ENCODE measurements at places on chromosomes 11 and 22. TPM values are rescaled to one million over a fixed set of nuclear protein-coding genes. Genes with fewer than 3 reads are reported as not detected.

DNA sequence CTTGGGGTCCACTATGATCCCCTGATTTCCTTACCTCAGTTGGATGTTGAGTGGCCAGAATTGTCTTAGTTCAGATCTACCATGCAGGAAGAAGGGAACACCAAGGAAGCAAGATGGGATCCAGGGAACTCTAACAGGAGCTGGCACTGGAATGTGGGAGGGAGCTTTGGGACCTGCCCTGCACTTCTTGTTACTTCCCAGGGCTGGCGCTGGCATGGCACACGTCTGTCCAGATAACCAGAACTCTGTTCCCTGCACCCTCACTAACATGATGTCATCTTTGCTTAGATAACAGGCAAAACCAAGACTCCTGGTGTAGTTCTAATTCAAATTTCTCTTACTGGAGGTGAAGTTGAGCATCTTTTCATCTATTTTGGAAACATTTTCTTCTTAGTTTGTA lies 550.0 kb downstream of the MN1 start:
- H3K4me1 ChIP-seq, result no peaks in the 10 kb centered on the region
- no peak for DNase-seq
- no peaks in the 10 kb centered on the region for H3K27me3 ChIP-seq
- H3K27ac ChIP-seq, result no peak overlapping the region

GRCh38 chr22:23557467-23557866 lies 22.6 kb downstream of the IGLL1 start:
- H3K27me3 ChIP-seq, result no peaks in the 10 kb centered on the region
- H3K36me3 ChIP-seq, result no peaks in the 10 kb centered on the region
- no peaks in the 10 kb centered on the region for H3K4me1 ChIP-seq
- DNase-seq, result no peak
- H3K27ac ChIP-seq, result no peak overlapping the region

- no peaks in the 10 kb centered on the region for H3K27me3 ChIP-seq
- no peak overlapping the region for H3K27ac ChIP-seq
- no peaks in the 10 kb centered on the region for H3K36me3 ChIP-seq
- DNase-seq, result no peak
These were observed 26.6 kb downstream of the RAB30 start for GRCh38 chr11:83044958-83045712.

- peak overlapping the region; percentile 100 for H3K4me3 ChIP-seq
- H3K4me1 ChIP-seq, result peaks cover 4% of the 10 kb centered on the region
- DNase-seq, result no peak
- H3K27me3 ChIP-seq, result no peaks in the 10 kb centered on the region
- H3K36me3 ChIP-seq, result no peaks in the 10 kb centered on the region
These were observed 462 bp downstream of the UBE2L6 start for GRCh38 chr11:57566905-57567514.

GRCh38 chr11:90783111-90783510 lies 560.3 kb upstream of the CHORDC1 start:
- no peak overlapping the region for H3K4me3 ChIP-seq
- no peaks in the 10 kb centered on the region for H3K27me3 ChIP-seq
- H3K4me1 ChIP-seq, result no peaks in the 10 kb centered on the region
- DNase-seq, result no peak
- H3K36me3 ChIP-seq, result no peaks in the 10 kb centered on the region
- no peak overlapping the region for H3K27ac ChIP-seq

- no peak overlapping the region for H3K4me3 ChIP-seq
- no peak for DNase-seq
- H3K4me1 ChIP-seq, result peaks cover 10% of the 10 kb centered on the region
- no peaks in the 10 kb centered on the region for H3K27me3 ChIP-seq
These were observed 74.5 kb upstream of the PICALM start for GRCh38 chr11:86143087-86144030.

Gene SMCO4
- polyA plus RNA-seq, result 41.8 TPM

GRCh38 chr11:12674936-12675696 lies 895 bp downstream of the TEAD1 start:
- no peak for DNase-seq
- no peaks in the 10 kb centered on the region for H3K4me1 ChIP-seq
- no peak overlapping the region for H3K27ac ChIP-seq

Gene POLD4
- 120 TPM for polyA plus RNA-seq

- H3K36me3 ChIP-seq, result no peaks in the 10 kb centered on the region
- no peaks in the 10 kb centered on the region for H3K4me1 ChIP-seq
- DNase-seq, result no peak
- no peak overlapping the region for H3K4me3 ChIP-seq
These were observed 25.5 kb upstream of the HORMAD2 start for GRCh38 chr22:30054764-30055069.

- H3K4me1 ChIP-seq, result no peaks in the 10 kb centered on the region
- H3K4me3 ChIP-seq, result no peak overlapping the region
- peaks cover 2% of the 10 kb centered on the region for H3K27me3 ChIP-seq
- DNase-seq, result no peak
- H3K36me3 ChIP-seq, result no peaks in the 10 kb centered on the region
These were observed 452.1 kb downstream of the NTM start for GRCh38 chr11:131822506-131822905.

DNA sequence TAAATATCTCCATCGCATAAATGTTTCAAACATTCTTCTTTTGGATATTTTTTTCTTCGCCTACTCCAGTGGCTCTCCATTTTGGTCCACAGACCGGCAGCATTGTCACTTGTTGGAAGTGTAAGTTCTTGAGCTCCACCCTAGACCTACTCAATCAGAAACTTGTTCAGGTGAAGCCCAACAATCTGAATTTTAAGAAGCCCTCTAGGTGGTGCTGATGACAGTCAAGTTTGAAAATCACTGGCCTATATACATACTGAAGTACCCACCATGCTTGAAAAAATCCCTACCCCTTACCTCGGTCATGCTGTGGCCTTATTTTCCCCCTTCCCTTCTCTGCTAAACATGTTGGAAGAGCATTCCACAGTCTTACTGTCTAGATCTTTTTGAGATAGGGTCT lies 10.2 kb upstream of the ACAT1 start:
- no peaks in the 10 kb centered on the region for H3K36me3 ChIP-seq
- H3K27ac ChIP-seq, result no peak overlapping the region
- no peaks in the 10 kb centered on the region for H3K27me3 ChIP-seq
- DNase-seq, result no peak
- no peak overlapping the region for H3K4me3 ChIP-seq

Gene CASP12
- not detected for polyA plus RNA-seq

Gene NAV2
- polyA plus RNA-seq, result 1.3 TPM

GRCh38 chr11:113241636-113242054 lies 72.7 kb upstream of the TTC12 start:
- no peaks in the 10 kb centered on the region for H3K36me3 ChIP-seq
- no peaks in the 10 kb centered on the region for H3K4me1 ChIP-seq
- peaks cover 4% of the 10 kb centered on the region for H3K27me3 ChIP-seq
- no peak overlapping the region for H3K4me3 ChIP-seq
- no peak for DNase-seq

Gene MMP27
- not detected for polyA plus RNA-seq

Gene BDNF
- polyA plus RNA-seq, result not detected

Gene SLC17A6
- not detected for polyA plus RNA-seq

GRCh38 chr11:132088551-132088950 lies 718.1 kb downstream of the NTM start:
- no peaks in the 10 kb centered on the region for H3K36me3 ChIP-seq
- H3K27ac ChIP-seq, result no peak overlapping the region
- H3K4me3 ChIP-seq, result no peak overlapping the region
- H3K27me3 ChIP-seq, result no peaks in the 10 kb centered on the region
- DNase-seq, result no peak
- H3K4me1 ChIP-seq, result no peaks in the 10 kb centered on the region

DNA sequence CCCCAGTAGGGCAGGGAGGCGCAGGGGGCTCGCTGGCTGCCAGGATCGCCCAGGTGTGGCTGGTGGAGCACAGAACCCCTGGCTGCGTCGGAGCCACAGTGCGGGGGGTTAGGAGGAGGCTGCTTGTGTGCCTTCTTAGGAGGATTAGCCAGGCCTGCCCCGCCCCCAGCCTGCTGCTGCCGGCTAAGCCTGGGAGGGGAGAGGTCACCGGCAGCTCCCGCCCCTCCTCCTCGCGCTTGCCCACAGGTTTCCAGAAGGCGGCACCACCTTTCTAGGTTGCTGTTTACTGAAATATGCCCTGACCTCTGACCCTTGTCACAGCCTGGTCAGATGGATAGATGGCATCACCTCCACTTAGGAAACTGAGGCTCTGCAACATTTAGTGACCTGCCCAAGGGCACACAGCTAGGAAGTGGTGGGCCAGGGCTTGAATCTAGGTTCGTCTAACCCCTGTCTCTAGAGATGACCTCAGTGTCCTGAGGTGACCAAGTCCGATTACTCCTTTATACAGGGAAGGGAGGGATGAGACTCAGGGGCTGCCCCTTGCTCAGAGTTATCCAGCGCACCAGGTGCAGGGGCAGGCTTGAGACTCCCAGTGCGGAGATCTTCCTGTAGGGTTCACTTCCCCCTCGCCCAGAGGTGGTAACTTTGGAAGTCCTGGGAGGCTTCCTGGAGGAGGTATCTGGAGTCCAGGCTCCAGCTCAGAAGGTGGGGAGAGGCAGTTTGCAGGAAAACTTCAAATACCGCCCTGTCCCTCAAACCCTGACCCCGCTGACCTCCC lies 44.0 kb downstream of the MYO7A start:
- H3K4me3 ChIP-seq, result no peak overlapping the region
- no peaks in the 10 kb centered on the region for H3K27me3 ChIP-seq
- H3K4me1 ChIP-seq, result peaks cover 7% of the 10 kb centered on the region

DNA sequence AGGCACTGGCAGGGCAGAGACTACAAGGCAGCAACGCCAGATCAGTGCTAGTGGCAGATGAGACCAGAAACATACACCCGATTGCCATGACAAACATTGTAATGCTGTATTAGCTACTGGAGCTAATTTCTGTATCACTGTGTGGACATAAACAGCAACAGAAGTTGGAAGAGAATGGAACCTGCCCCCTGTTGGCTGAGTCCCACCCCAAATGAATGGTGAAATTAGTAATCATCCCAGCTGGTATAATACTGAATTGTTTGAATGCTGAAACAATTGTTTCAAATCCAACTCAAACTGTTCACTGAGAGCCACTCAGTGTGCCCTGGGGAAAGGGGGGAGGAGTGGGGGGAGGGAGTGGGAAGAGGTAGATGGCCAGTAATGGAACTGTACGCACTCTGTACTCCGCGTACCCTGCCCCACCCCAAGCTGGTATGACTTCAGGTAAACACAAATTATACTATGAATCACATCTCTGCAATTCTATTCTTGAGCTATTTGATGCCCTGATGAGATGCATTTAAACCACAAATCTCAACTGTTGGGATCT lies 11.2 kb upstream of the BIRC3 start:
- H3K27ac ChIP-seq, result no peak overlapping the region
- no peak for DNase-seq
- no peaks in the 10 kb centered on the region for H3K36me3 ChIP-seq
- H3K4me1 ChIP-seq, result peaks cover 9% of the 10 kb centered on the region

GRCh38 chr11:32982626-32983025 lies 33.1 kb upstream of the DEPDC7 start:
- DNase-seq, result no peak
- H3K36me3 ChIP-seq, result no peaks in the 10 kb centered on the region
- no peaks in the 10 kb centered on the region for H3K4me1 ChIP-seq
- no peak overlapping the region for H3K27ac ChIP-seq
- H3K4me3 ChIP-seq, result no peak overlapping the region

Gene SCGB2A2
- polyA plus RNA-seq, result not detected

GRCh38 chr11:117145393-117145761 lies 1.3 kb downstream of the PAFAH1B2 start:
- H3K4me3 ChIP-seq, result peak overlapping the region; percentile 92
- no peak for DNase-seq
- H3K27ac ChIP-seq, result peak overlapping the region; percentile 80

- no peak overlapping the region for H3K4me3 ChIP-seq
- H3K27ac ChIP-seq, result no peak overlapping the region
- H3K4me1 ChIP-seq, result no peaks in the 10 kb centered on the region
- no peak for DNase-seq
- no peaks in the 10 kb centered on the region for H3K36me3 ChIP-seq
These were observed 18.9 kb downstream of the MRPL16 start for GRCh38 chr11:59791639-59792038.

- H3K4me1 ChIP-seq, result peaks cover 39% of the 10 kb centered on the region
- H3K27ac ChIP-seq, result peak overlapping the region; percentile 99
- H3K36me3 ChIP-seq, result no peaks in the 10 kb centered on the region
- peak overlapping the region; percentile 100 for H3K4me3 ChIP-seq
These were observed 17.1 kb downstream of the MIAT start for GRCh38 chr22:26674211-26675190.

GRCh38 chr11:1117992-1118391 lies 39.8 kb upstream of the MUC5AC start:
- no peaks in the 10 kb centered on the region for H3K36me3 ChIP-seq
- H3K27ac ChIP-seq, result no peak overlapping the region
- no peak for DNase-seq
- H3K4me1 ChIP-seq, result no peaks in the 10 kb centered on the region
- no peaks in the 10 kb centered on the region for H3K27me3 ChIP-seq
- no peak overlapping the region for H3K4me3 ChIP-seq

DNA sequence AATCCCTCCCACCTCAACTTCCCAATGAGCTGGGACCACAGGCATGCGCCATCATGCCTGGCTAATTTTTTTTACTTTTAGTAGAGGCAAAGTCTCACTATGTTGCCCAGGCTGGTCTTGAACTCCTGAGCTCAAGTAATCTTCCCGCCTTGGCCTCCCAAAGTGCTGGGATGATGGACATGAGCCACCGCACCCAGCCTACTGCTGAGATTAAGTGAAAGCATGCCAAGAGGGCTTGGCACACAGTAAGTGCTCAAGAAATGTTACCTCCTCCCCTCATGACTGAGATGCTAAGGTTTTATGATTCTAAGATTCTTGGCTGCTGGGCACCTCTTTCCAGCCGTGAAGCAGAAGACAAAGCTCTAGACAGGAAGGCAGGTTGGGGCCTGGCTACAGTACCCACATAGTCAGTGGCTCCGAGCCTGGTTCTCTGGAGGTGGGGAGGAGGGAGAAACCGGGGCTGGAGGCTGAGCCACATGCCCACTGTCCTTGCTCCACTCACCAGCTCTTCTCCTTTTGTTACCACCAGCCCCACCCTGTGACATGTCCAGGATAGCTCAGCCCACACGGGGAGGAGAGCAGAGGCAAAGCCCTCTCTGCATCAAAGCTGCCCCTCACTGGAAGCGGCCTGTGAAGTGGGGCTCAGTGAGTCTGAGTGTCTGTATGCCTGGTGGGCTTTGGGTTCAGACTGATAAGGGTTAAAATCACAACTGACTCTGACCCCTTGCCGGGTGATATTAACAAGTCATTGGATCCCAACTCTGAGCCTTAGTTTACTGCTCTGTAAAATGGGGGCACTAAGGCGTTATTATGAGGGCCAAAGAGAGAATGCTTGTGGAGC lies 12.9 kb downstream of the ARHGEF17 start:
- H3K36me3 ChIP-seq, result peaks cover 1% of the 10 kb centered on the region
- peak overlapping the region; percentile 99 for H3K27ac ChIP-seq
- no peak for DNase-seq
- H3K4me3 ChIP-seq, result no peak overlapping the region
- peaks cover 54% of the 10 kb centered on the region for H3K4me1 ChIP-seq

Gene GRM5
- polyA plus RNA-seq, result not detected

DNA sequence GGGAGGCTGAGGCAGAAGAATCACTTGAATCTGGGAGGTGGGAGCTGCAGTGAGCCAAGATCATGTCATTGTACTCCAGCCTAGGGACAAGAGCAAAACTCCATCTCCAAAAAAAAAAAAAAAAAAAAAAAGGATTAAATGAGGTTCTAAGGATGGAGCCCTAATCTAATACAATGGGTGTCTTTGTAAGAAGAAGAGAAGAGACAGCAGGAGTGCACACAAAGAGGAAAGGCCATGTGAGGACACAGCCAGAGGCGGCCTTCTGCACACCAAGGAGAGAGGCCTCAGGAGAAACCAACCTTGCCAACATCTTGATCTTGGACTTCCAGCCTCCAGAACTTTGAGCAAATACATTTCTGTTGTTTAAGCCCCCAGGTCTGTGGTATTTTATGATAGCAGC lies 66.6 kb upstream of the CECR2 start:
- no peaks in the 10 kb centered on the region for H3K27me3 ChIP-seq
- H3K36me3 ChIP-seq, result no peaks in the 10 kb centered on the region
- H3K4me1 ChIP-seq, result peaks cover 21% of the 10 kb centered on the region
- H3K4me3 ChIP-seq, result no peak overlapping the region
- H3K27ac ChIP-seq, result no peak overlapping the region
- DNase-seq, result no peak
